Left lung (tissue), 14 donors: ENCODE measurements at places on chromosomes 5 and 9.

DNA sequence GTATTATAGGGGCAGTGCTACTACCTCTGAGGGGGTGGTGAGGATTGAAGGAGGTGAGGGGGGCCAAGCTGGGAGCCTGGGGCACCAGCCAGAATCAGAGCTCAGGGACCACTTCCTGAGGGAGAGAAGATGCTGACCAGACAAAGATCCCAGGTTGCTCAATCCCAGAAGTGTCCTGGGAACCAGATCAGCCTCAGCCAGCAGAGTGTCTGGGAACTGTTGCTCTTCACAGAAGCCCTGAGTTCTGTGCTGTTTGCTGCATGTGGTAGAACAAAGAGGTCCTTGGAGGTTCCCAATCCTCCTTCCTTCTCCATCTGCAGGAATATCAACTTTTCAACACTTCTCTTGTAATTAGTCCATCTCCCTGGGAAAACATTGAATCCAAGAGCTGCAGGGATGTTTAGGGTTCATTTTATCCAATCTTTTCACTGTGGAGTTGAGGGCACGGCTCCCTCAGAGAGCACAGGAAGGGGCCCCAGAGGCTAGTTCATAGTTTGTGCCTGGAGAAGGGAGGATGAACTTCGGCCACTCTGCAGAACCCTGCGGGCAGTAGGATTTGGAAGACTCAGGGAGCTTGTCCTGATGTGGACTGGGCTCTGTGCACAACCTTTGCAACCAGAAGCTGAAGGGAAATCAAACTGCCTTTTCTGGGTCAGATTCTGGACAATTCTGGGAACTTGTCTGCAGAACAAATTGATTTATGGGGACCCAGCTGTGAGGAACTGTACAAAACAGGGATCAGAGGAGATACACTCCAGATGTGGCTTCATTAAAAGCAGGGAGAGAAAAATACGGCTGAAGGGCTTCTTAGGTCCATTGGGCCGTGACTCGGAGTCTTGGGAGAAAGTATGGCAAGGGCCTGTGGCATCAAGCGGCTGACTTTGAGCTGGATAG, 57.1 kb downstream of the GALNT12 start:
- no peak for DNase-seq

DNA sequence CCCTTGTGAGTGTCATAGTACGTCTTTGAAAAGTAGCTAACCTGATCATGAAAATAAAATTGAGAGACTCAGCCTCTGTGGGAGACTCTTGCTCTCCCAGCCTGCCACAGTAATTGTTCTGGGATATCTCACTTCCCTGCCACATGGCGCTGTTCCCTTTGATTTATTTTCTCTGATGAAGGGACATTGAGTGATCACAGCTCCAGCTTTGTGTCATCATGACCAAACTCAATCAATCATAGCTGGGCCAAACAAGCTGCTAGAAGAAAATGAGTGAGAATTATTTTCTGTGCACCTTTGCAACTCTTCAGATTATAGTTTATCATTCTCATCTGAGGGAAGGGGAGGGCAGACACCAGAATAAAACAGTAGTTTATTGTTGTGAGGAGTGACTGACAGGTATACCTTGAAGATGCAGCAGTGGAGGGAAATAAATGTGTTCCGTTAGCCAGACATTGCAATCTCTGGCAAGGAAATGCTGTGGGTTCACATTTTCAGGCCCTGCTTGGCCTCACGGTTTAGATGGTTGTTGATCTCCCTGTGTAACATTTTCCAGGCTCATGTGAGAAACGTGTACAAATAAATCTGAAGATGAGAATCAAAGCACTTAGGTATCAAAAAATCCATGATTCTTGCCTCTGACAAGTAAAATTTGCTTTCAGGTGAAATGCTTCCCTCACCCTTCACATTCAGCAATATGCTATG, 174.7 kb upstream of the FBXL17 start:
- no peak for DNase-seq

GRCh38 chr9:94650949-94651348, 11.6 kb upstream of the FBP1 start:
- no peak for DNase-seq

DNA sequence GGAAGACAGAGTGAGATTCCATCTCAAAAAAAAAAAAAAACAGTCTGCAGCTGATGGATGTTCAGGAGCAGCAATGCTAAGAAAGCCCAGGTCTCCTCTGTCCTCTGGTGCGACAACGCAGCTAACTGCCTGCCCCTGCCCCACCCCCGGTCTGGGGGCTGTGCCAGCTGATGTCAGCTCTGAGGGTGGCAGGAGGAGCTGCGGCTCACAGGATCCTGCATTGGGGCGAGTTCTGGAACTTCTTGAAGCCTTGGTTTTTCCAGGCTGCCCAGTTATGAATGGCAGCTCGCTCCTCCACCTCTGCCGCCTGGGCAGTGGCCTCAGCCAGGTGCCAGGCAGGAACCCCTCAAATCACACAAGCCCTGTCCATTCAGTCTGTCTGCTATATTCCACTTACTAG, 113.5 kb downstream of the ROR2 start:
- no peak for DNase-seq

DNA sequence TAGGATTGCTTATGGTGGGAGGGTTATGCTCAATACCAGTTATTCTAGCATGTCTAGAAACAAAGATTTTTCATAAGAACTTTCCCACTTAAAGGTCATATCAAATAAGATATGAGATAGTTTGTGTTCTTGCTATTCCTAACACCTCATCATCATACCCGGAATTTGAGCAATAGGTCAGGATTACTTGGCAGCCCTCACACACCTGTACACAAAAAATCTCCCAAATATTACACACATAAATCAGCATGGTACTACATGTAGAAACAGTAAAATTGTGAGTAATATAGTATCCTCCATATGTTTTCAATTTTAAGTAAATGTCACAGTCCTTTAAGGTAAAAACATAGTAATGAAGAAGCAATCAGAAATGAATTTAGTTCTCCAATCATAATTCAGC, 113.7 kb downstream of the SLC25A46 start:
- no peak for DNase-seq
